Activated naive CD8-positive, alpha-beta T cell treated with anti-CD3 and anti-CD28 coated beads, Interleukin-2, amount 50 U/mL, for 24 hours (primary cell): ENCODE measurements at places on chromosomes 16 and 17.
A peak's percentile ranks its signal among the peaks of the same experiment; 100 is the strongest.

DNA sequence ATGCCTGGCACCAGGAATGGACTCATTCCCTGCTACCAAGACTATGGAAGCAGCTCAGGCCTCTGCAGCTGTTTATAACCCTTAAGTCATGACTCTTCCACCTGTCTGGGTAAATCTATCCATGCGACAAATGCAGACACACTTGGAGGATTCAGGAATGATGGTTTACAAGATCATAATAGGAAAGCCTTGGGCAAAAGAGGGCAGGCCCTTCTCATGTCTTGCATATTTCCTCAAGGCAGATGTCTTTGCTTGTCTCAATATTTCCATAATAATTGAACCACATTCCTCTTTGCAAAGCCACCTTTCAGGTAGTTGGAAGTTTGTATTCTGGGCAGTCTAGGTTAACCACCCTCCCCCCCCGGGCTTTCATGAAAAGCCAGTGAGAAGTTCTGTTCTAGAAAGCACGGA is 884 bp upstream of the JPT1 start:
- peaks cover 29% of the 10 kb centered on the region for H3K4me1 ChIP-seq
- no peak overlapping the region for H3K27ac ChIP-seq
- no peak overlapping the region for H3K4me3 ChIP-seq
- no peak for DNase-seq

GRCh38 chr16:15708096-15708495 is 58.1 kb downstream of the NDE1 start:
- peaks cover 14% of the 10 kb centered on the region for H3K4me1 ChIP-seq
- H3K36me3 ChIP-seq, result peaks cover 13% of the 10 kb centered on the region
- no peaks in the 10 kb centered on the region for H3K27me3 ChIP-seq
- no peak overlapping the region for H3K4me3 ChIP-seq
- no peak overlapping the region for H3K27ac ChIP-seq
- no peak for DNase-seq

- no peak for DNase-seq
- no peaks in the 10 kb centered on the region for H3K36me3 ChIP-seq
- no peaks in the 10 kb centered on the region for H3K4me1 ChIP-seq
- no peak overlapping the region for H3K27ac ChIP-seq
Measured at GRCh38 chr17:45790296-45790922, 6.3 kb downstream of the CRHR1 start.

DNA sequence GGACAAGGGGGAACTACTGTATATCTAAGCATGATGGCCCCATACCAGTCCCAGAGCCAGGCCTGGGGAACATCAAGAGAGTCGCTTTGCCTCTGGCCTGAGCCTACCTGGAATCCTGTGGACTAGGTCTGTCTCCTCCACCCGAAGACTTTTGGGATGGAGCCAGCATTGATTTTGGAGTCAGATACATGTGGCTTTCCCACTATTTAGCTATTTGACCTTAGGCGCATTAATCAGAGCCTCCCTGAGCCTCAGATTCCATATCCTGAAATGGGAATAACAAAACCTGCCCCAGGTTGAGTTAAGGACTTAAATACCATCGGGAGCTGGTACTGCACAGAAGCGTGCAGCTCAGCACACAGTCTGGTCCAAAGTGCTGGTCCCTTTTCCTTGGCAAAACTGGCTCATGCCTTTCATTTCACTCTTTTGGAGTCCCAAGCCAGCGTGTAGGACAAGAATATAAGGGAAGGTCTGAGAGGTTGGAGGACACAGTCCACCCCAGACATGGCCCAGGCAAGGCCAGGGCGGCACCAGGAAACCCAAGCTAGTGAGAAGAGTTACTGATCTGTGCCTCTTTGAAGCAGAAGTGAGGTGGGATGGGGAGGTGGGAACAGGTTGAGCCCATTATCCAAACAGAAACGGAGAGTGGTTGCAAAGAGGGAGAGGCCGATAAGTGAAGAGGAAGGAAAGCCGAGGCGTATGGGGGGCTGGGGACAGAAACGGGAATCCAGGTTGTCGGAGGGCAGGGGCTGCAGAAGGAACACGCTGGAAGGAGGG is 986 bp downstream of the FA2H start:
- no peaks in the 10 kb centered on the region for H3K36me3 ChIP-seq
- no peak overlapping the region for H3K27ac ChIP-seq
- peaks cover 8% of the 10 kb centered on the region for H3K4me1 ChIP-seq

GRCh38 chr17:58314706-58315015 is 13.9 kb downstream of the TSPOAP1 start:
- H3K4me1 ChIP-seq, result peaks cover 16% of the 10 kb centered on the region
- no peak overlapping the region for H3K4me3 ChIP-seq
- H3K27me3 ChIP-seq, result no peaks in the 10 kb centered on the region
- no peaks in the 10 kb centered on the region for H3K36me3 ChIP-seq
- no peak overlapping the region for H3K27ac ChIP-seq

GRCh38 chr17:51263006-51263405 is 2.7 kb downstream of the UTP18 start:
- H3K4me3 ChIP-seq, result peak overlapping the region; percentile 68
- H3K27ac ChIP-seq, result peak overlapping the region; percentile 74
